ENCODE measurements at places on chromosomes 3 and 15.
A peak's percentile ranks its signal among the peaks of the same experiment; 100 is the strongest.

DNA sequence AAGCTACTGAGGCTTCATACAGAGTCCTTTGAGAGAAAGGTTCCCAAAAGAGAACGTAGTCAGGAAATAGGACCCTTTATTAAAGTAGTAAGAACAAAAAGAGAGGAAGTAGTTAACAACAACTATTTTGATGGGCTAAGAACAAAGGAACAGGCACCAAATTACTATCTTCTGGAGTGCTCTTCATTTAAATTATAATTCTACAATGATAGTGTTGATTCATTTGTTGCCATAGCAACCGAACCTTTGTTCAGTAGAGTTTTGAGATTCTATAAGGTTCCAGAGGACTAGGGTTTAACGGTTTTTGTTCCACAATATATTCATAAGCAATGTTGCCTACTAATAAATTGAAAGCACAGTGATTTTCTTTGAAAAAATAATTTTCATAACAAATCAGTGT is 78.8 kb downstream of the CMSS1 start:
- no peak for DNase-seq

DNA sequence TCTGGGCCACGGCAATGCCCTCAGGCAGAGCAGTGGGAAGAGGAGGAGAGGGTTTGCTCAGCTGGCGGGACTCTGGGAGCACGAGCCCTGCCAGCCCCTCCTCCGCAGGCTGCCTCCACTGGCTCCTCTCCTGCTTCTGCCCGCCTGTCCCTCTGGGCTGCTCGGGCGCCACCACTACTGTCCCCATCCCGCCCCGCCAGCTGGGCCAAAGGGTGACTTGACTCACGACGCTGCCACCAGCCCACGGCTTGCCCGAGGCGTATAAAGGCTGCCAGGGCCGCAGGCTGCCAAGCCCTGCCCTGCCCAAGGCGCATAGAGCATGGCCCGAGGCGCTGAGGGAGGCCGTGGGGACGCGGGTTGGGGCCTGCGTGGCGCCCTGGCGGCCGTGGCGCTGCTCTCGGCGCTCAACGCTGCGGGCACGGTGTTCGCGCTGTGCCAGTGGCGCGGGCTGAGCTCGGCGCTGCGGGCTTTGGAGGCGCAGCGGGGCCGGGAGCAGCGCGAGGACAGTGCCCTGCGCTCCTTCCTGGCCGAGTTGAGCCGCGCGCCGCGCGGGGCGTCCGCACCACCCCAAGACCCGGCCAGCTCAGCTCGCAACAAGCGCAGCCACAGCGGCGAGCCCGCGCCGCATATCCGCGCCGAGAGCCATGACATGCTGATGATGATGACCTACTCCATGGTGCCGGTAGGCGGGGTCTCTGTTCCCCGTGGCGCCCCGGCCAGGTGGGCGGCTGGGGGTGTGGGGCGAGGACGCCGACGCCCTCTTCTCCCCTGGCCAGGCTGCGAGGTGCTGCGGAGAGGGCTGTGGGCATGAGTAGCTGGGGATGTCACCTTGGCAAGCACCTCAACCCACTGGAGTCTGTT is at the start of gene GLDN:
Gene GLDN, plus strand, starts transcription at position 290 of the 861 bp plus-strand sequence. Its CDS starts 30 bp downstream, at position 320.
- DNase-seq, result no peak

GRCh38 chr3:192933779-192934460 is 16.3 kb upstream of the MB21D2 start:
- DNase-seq, result no peak

DNA sequence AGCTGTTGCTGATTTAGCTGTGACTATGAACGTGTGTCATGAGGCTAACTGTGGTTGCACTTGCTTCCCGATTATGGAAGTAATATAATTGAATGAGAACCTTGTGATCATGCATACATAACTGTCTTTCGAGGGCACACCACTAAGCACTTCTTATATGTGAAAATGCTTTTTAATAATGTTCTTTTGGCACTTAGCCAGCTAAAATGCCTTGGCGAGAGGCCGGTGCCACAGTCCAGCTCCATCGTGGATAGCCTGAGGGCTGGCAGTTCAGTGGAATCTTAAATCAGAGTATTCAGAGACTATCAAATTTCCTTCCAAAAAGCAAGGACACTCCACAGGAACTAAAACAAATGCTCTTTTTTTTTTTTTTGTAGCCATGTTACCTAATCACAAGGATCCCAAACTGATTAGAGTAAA is 161.6 kb upstream of the FRMD4B start:
- no peak for DNase-seq

DNA sequence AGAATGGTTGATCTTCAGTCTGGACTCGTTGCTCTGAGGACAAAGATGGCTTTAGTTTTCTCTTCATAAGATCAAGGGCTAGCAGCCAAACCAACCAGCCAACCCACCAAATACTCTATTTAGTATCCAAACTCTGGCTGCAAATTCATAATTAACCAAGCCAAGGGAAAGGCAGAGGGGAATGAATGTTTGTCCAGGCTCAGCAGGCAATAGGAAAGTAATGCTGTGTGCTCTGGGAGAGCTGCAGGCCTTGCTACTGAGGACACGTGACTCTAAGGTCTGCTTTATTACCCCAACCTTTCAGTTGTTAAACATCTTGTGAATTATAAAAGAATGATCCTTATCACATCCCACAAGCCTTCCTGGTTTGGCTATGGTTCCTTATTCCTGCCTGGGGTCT is 52.3 kb upstream of the GALNT15 start:
- no peak for DNase-seq

DNA sequence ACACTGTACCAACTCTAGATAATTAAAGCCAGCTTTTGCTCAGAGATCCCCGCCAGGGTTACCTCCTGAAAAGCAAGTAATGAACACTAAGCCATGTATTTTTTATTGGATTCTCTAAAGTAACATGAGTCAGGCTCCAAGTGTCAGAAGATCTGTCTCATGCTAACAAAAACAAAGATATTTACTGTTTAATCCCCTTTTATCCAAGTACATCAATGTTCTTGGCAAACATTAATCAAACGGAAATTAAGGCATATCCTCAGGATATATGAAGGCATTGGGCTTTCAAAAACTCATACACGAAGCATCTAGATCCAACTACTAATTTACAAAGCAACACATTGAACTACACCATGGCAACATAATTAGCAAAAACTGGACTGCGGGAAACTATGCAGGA is 37.2 kb downstream of the MYO5A start:
- DNase-seq, result no peak

DNA sequence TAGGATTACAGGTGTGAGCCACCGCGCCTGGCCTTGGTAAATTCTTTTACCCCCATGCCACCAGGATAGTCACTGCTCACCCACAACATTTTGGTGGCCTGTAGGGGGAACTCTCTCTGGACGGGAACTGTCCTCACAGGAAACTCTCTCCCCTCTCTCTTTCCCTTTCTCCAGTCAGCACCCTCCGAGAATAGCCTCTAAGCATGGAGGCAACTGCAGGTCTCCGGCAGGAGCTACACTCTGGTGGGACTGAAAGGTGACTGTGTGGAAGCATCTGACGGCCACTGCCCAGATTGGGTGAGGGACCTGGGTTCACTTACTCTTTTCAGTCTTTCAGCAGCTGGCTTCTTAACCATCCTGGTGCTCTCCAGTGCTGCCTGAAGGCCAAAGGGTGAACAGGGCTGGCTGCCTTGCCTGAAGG is 21.3 kb downstream of the TRANK1 start:
- DNase-seq, result no peak

DNA sequence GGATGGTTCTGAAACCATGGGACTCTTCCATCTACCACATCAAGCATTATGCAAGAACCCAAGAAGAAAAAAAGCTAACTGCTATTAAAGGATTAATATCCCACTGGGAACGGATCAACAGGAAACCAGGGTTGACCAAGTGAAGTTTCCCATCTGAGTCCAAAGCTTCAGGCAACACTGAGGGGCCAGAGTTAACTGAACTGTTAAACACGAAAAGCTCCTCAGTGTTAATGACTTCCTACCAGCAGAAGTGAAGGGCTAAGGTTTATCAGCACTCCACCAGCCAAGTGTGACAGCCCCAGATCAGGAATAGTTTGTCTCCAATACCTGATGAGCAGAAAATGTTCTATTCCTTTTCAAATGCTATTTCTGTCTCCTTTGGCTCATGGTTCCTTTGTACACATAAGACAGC is 36.7 kb downstream of the PTPN9 start:
- DNase-seq, result no peak

DNA sequence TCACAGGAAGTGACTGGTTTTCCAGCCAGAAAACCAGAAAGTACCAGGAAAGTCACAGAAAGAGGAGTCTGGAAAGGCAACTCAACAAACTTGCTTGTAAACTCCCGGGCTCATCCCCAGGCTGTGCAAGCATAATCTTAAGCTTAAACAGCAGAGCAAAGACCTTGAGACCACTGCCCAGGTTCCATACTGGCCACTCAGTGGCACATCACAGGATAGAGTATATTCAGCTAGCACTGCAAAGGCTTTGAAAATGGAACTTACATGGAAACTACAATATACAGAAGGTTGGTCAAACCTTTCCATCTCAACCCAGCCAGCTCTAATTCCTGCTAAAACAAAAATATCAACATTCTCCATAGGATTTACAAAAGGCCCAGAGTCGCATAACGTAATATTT is 20.1 kb downstream of the DMXL2 start:
- no peak for DNase-seq

DNA sequence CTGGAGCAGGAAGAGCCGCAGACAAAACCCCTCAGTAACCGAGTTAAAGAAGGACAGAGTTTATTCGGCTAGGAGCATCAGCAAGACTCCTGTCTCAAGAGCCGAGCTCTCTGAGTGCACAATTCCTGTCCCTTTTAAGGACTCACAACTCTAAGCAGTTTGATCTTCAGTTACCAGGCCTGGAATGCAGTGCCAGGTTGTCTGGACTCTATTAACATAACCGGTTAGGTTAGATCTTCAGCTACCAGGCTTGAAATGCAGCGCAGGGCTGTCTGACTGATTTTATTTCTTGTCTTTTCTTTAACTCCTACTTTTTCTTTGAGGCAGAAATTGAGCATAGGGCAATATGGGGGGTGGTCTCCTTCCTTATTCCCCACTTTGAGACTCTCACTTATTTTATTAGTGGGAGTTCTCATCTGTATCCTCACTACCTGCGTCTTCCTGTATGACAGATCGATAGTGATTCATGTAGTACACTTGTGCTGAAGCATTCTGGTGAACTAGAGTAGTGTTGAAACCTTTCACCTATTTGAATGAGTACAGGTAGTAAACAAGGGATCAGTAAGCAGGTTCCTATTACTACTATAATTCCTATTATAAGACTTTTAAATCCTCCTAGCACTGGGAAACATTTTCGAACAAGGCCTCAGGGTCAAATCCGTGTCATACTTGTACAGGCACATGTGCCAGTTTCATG is 325.0 kb downstream of the CGGBP1 start:
- DNase-seq, result no peak

DNA sequence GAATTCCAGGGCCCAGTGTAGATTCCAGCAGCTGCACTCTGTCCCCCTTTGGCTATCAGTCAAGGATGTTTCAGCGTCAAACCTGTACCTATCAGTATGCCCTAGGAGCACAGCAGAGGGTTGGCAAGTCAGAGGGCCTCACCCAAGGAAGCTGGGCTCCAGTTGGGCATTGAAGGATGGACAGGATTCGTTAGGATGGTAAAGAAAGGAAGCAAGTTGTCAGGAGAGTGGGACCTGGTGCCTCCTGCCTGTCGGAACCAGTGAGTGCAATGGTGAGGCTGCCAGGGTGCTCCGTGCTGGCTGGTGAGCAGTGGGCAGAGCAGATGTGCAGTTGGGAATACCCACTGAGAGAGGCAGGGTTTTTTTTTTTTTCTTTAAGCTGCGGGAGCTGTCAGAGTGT is 157.2 kb downstream of the CHDH start:
- DNase-seq, result no peak

DNA sequence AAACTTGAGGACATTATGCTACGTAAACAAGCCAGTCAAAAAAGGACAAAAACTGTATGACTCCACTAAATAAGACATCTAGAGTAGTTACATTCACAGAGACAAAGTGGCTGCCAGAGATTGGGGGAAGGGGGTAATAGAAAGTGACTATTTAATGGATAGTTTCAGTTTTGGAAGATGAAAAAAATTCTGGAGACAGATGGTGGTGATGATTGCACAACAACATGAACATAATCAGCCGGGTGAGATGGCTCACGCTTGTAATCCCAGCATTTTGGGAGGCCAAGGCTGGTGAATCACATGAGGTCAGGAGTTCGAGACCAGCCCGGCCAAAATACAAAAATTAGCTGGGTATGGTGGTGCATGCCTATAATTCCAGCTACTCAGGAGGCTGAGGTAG is 40.6 kb downstream of the DPP8 start:
- no peak for DNase-seq

GRCh38 chr3:71142441-71143161 is 440.9 kb downstream of the FOXP1 start:
- DNase-seq, result no peak

DNA sequence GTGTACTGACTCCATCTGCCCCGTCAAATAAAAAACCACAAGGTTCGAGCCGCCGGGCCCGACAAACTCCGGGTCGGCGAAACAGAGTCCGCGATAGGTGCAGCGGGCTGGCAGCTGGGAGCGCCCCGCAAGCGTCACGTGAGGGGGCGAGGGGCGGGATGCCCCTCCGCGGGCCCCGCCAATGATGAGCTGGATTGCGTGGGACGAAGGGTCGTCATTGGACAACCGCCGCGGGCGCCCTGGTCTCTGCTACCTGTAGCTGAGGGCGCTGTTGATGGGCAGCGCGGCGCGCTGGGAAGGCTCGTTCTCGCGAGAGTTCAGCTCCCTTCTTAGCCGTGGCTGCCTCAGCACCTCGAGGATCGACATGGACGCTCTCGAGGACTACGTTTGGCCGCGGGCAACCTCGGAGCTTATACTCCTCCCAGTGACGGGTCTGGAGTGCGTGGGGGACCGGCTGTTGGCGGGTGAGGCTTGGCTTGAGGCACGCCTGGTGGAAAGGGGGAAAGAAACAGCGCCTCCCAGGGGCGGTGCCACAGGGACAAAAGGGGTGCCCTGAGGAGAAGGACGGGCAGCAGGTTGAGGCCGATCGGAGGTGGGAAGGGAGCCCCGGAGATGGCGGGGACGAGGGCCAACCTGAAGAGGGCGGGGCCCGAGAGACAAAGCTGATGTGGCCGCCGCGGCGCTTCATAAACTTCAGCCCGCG is at the start of gene WDR6:
Gene WDR6, plus strand, starts transcription at position 324 of the 703 bp plus-strand sequence. Its CDS starts 41 bp downstream, at position 365.
- DNase-seq, result peak; percentile 89

DNA sequence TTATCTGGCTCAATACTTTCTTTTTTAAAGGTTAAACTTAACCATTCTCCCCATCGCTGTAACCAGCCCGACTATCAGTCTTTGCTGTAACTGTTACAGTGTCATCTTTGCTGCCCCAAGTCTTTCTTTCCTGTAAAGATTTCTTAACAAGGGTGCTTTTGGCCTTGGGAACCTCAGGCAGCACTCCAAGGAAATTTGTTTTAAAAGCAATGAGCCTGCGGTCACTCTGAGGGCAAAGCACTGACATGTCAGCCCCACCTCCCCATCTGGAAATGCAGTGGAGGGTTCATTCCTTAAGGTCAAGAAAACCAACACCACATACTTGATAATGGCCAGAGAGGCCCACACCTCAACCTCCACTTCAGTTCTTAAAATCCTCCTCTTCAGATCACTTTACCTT is 3.2 kb downstream of the TRANK1 start:
- no peak for DNase-seq

GRCh38 chr3:169812332-169813235 is at the start of the genes LRRC34 and LRRIQ4:
TSS of gene LRRC34 (minus strand) at chr3:169812904. CDS start at chr3:169812548, 356 bp downstream.
TSS of gene LRRIQ4 (plus strand) at chr3:169812870. CDS start at chr3:169821922, 9,052 bp downstream.
- DNase-seq, result peak; percentile 49

Data from activated CD8-positive, alpha-beta memory T cell treated with anti-CD3 and anti-CD28 coated beads for 1 hour (primary cell).